Right ventricle myocardium superior (tissue), 1 donor: ENCODE measurements at places on chromosomes 1 and 21. TPM values are rescaled to one million over a fixed set of nuclear protein-coding genes. Genes with fewer than 3 reads are reported as not detected.
A peak's percentile ranks its signal among the peaks of the same experiment; 100 is the strongest.

Gene HORMAD1
- total RNA-seq = not detected

Gene GLIS1
- total RNA-seq = 0.08 TPM

Gene TSPAN2
- 12.2 TPM for total RNA-seq

DNA sequence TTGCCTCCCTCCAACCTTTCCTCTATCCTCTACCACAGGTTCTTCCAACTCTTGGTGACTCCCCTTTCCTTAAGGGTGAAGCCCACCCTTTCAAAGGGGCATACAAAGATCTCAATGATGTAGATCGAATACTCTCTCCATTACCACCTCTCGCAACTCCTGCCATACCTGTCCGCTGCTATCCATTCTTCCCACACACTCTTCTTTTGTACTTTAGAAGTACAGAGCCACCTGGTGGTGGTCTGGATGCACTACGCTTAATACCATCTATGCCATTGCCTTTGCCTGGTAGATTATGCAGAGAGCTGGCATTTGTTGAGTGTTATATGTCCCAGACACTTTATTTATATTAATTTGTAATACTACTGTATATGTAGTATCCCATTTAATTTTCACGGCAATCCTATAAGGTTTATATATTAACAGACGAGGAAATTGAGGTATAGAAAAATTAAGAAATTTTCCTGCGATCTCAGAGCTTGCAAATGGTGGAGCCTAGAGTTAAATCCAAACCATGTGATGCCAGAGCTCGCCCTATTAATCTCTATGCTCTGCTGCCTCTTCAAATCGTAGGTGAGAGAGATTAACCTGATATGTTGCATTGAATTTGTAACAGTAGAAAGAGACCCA is 22.9 kb downstream of the TSHB start:
- peak; percentile 56 for DNase-seq
